ENCODE measurements at places on chromosomes 4 and X.

DNA sequence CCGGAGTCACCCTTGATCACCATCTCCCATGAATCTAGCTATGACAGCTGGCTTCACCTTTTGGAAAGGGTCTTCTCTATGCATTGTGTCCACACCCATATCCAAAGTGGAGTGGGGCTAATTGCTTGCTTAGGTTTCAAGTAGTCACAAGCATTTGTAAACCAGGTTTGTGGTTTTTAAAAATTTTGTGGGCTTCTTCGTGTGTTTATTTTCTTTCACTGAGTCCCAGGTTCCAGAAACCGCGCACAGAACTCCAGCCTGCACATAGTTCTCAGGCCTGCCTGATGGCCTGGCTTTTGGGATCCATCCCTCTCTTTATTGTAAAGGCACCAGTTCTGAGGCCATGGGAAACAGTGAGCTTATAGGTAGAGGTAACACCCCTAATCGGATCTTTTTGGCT is 70.2 kb upstream of the TLR3 start:
- DNase-seq, result no peak

DNA sequence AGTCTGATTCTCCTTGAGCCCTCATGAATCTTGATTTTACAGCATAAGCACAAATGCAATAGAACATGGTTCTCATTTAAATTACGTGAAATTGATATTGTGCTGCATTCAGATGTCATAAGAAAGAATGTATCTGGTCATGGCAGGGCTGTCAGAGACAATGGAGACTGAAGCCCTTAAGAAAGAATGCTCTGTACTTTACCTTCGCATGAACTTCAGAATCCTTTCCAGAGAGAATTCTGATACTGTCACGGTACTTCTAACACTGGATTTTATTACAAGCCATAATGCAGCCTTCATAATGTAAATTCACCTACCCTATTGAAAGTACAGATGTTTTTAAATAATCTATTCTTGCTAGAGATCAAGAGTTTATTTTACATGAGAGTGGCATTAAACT is 677.9 kb upstream of the ADGRL3 start:
- DNase-seq, result no peak

- no peak for DNase-seq
Observed at GRCh38 chr4:88144866-88145300, 13.6 kb downstream of the ABCG2 start.

- no peak for DNase-seq
Observed at GRCh38 chr4:26938516-26938915, 77.9 kb downstream of the STIM2 start.

DNA sequence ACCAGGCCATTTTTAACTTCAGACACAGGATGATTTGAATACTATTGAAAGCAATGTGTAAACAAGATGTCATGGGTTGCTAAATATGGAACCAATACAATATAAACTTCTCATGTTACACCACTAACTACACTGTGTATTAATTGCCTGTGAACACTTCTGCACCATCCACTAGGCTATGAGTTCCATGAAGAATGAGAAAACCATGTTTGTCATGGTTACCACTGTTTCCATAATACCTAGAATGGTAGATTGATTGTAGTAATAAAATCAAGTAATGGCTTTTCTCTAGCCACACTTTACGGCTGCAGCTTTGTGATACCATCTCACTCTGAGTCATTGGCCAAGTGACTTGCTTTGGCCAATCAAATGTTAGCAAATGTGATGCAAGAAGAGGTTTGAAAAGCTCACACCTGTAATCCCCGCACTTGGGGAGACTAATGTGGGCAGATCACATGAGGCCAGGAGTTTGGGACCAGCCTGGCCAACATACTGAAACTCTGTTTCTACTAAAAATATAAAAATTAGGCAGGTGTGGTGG is 19.9 kb upstream of the CYBB start:
- no peak for DNase-seq

GRCh38 chr4:44871133-44871532 is 144.8 kb upstream of the GNPDA2 start:
- DNase-seq, result no peak

- DNase-seq, result no peak
Observed at GRCh38 chr4:61501812-61502211, 301.7 kb downstream of the ADGRL3 start.

- no peak for DNase-seq
Observed at GRCh38 chrX:134706138-134706537, 47.9 kb upstream of the PLAC1 start.

DNA sequence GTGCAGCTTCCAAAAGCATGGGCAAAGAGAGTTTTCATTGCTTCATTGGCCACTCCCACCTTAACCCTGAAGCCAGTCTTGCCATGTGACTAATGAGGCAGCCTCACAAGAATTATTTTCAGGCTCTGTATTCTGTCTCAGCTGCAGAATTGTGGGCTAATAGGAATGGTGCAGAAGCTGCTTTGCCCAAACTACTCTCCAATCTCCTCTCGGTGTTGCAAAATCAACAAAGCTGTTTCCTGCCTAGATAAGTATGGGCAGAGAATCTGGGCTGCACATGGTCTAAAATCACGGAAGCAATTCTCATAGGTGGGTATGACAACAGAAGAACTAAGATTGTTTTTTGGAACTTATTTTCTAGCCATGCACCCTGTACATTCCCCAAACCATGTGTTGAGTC is 31.4 kb downstream of the PPP1R2C start:
- DNase-seq, result peak; percentile 47

GRCh38 chr4:78747475-78747922 is 28.7 kb upstream of the BMP2K start:
- DNase-seq, result peak; percentile 24

GRCh38 chr4:4831266-4831665 is 28.2 kb upstream of the MSX1 start:
- no peak for DNase-seq

- DNase-seq, result peak; percentile 94
Observed at GRCh38 chr4:74109116-74109869, 10.3 kb upstream of the CXCL2 start.

GRCh38 chr4:140851032-140851636 is 94.9 kb upstream of the TBC1D9 start:
- no peak for DNase-seq

- DNase-seq, result no peak
Observed at GRCh38 chrX:3697220-3697684, 16.2 kb downstream of the PRKX start.

- DNase-seq, result no peak
Observed at GRCh38 chrX:50000937-50001542, 78.6 kb downstream of the CLCN5 start.
